NCI-H1105 treated with DMSO at 0.1 percent for 48 hours (cell line): ENCODE measurements at places on chromosomes 11 and 22.

- DNase-seq: no peak
These were observed 34.8 kb downstream of the MRGPRX2 start for GRCh38 chr11:19025481-19026406.

DNA sequence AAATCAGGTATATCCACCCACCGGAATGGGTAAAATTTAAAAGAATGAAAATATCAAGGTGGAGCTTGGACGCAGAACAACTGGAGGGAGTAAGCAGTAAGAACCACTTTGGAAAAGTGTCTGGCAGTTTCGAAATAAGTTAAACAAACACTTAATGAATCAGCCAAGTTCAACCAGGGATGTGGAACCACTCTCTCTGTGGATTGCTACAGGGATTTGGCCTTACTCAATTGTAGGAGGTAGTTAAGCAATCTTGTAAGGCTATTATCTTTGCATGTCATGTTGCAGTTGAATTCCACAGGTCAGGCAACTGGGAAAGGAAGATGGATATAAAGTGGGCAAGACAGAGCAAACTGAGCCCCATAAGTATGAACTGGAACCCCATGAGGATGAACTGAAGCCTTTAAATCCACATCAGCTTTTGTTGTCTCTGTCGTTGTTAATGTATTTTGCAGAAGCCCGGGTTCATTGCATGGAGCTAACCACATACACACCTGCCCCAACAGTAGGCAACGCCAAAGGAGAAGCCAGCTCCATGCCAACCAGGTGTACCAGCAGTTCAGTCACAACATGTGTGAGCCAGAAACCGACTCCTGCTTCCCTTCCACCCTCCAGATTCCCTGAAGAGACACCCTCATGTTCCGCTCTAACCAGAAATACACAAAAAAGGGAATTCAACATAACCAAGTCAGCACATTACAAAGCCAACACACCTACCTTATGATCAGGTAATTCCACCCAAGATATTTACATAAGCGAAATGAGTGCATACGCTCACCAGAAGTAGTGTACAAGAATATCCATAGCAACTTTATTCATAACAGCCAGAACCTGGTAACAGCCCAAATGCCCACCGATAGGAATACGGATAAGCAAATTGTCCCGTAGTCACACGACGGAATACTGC, 8.0 kb upstream of the SLC43A3 start:
- no peak for DNase-seq

DNA sequence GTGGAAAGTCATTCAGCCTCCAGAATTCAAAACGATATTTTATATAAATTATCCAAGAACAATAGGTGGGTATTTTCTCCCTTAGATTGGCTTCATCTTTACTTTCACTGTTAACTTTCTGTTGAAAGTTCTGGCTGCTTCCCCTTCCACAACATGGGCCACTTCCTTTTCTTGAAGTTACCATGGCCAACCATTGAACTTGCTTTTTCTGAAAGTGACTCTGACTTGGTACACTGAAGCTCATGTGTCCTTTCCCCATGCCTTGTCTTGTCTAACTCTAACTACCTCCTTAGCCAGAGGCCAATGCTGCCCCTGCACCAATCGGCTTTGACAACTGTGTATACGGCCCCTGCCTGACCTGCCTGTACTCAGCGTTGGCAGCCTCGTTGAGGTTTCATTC, 225.2 kb downstream of the FAT3 start:
- DNase-seq: no peak

- DNase-seq: no peak
These were observed 97.4 kb downstream of the MED15 start for GRCh38 chr22:20604776-20605221.

DNA sequence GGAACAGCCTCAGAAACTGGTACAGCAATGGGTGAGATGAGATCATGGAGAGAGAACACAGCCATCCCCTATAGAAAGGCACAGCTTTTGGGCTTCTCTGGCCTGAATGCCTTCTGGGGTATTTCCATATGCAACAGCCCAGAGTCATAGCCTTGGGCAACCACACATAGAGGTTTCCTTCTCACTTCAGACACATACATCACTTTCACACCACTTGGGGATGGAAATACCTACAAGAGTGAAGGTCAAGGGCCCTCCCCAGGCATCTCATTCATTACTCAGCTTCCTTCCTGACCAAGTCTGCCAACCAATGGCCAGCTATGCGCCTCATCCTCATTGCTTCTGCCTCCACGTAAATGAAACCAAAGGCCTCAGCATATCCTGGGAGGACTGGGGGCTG, 17.7 kb upstream of the OLFML1 start:
- no peak for DNase-seq

DNA sequence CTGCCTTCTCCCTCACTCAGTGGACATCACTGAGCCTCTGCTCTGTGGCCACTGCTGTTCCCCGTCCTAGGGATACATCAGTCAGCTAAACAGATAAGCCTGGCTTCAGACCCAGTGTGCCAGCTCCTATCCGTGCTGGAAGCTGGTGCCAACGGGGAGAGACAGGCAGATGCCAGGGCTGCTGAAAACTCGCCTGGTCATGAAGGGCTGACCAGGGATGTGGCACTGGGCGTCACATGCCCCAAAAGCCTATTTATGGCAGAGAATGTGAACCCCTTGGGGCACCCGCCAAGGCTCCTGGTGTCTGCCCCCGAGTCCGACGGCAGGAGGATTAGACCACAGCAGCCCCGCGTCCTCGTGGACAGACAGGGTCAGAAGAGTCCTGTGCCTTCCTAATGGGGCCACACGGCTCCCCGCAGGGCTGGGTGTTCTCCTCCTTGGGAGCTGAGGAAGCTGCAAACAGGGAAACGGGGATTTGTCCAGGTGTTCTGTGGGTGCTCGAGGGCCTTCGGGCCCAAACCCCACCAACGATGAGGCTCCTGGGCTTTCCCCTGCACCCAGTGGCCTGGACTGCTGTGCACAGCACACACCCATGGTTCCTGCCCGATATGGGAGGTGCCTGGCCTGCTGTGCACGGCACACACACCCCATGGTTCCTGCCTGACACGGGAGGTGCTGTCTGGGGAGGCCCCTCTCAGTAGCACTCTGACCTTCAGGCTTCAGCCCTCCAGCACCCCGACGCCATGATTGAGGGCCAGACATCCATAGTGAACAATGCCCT, 19.9 kb downstream of the ANO1 start:
- no peak for DNase-seq
